ENCODE measurements at places on chromosomes 5 and 9.

- no peak for DNase-seq
These were observed 53.9 kb downstream of the GALNT10 start for GRCh38 chr5:154244476-154244875.

DNA sequence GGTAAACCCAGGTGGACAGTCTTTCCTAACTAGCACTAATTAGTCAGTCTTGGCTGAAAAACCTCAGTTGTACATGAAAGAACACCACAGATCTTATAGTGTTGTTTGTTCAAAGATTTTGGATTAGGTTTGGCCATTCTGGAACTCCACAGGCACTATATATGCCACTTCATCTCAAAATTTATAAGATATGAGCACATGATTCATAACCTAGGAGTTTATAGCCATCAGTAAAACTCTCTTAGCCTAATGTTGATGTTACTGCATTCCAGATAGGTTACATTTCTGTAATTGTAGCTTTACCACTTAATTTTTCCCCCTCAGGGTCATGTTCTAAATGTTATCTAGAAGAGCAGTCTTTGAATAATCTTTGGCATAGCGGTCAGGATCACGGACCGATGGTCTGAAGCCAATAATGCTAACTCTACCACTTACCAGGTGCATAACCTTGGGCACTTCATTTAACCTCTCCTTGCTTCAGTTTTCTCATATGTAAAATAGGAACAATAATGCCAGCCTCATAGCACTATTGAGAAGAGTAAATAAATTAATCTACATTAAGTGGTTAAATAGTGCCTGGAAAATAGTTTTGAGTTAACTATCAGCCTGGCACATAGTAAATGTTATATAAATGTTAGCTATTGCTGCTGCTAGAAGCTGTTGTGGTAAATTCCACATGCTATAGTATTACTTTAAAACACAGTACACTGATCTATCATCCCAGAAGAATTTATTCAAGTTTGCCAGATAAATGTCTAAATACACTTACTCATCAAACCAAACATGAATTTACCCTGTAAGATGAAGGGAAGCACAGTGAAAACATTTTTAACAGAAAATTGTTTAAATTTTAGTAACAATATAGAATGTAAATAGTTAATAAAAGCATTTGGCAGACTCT, 743.9 kb downstream of the NR2F1-AS1 start:
- no peak for DNase-seq

DNA sequence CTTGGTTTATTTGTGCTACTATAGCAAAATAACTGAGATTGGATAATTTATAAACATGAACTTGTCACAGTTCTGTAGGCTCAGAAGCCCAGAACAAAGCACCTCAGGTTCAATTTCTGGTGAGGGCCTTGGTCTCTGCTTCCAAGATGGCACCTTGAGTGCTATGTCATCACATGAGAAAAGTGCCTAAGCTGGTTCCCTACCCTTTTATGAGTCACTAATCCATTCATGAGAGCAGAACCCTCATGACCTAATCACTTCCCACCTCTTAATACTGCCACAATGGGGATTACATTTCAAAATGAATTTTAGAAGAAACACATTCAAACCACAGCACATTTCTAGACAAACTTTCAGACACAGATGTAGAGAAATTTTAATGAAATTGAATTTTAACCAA, 98.2 kb upstream of the PRSS3 start:
- DNase-seq, result no peak

GRCh38 chr5:83711982-83712601, 8.6 kb downstream of the HAPLN1 start:
- peak; percentile 48 for DNase-seq

- DNase-seq, result no peak
These were observed 160.0 kb downstream of the C9orf152 start for GRCh38 chr9:110047955-110048402.

DNA sequence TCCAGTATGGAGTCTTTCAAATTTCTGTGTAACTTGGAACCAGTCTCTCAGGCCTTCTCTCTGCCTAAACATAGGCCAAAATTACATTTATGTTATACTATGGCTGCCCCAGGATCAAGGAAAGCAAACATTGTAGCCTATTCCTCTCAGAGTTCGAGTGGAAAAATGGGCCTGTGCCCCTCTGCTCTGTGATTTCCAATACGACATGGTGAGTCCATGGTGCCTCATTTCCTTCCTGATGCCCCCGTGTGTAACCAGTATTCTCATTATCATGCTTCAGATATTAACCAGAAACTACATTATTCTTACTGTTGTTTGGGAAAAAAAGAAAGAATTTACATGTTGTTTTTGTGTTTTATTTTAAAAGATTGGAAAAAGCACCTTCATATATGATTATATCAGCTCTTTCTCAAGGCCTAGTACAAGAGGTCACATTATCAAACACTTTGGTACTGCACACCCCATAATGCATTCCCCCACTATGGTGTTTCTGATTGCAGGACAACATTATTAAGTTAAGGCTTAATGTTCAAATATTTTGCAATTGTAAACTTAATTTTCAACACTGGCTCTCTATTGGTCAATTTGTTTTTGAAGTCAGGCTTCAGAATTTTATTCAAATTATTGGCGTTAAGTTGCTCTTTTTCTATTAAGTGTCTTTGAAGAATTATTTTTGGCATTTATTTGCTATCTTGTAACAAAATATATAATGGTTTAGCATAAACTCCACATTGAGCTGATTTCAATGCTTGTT, 151.8 kb upstream of the SLC27A6 start:
- no peak for DNase-seq

DNA sequence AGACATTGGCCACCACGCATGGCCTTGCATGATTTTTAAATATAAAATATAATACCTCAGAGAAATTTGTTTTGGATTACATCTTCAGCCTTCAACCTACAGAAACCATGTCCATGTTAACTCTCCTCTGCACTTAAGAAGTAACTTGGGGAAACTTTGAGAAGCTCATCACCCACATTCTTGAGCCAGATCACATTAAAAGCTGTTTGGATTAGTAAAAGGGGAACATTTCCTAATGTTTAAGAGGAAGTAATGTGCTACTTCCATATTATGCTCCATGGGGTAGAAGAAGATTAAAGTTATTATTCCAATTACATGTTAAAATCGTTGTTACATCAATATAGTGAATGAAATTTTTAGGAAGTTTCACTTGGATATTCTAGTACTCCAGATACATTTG, 10.4 kb upstream of the CEP120 start:
- DNase-seq, result no peak

GRCh38 chr5:176521286-176521685, 15.9 kb downstream of the RNF44 start:
- no peak for DNase-seq

DNA sequence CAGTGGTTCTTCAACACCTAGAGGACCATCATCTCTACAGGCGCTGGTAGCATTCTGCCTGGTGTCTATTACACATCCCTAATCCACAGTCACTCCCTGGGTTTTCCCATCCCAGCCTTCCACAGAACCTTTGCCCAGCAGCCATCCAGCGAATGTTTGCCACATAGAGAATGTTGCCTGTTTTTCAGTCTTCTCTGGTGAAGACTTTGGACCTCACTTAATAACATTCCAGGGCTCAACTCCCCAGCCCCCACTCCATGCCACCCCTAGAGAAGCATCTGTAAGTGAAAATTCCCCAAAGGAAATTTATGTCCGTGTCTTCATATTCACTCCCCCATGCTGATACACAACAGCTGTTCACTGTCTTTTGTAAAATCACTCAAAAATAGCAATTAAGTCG, 249.6 kb downstream of the AOPEP start:
- DNase-seq, result no peak

GRCh38 chr9:130952065-130952762, 13.2 kb upstream of the FIBCD1 start:
- no peak for DNase-seq

DNA sequence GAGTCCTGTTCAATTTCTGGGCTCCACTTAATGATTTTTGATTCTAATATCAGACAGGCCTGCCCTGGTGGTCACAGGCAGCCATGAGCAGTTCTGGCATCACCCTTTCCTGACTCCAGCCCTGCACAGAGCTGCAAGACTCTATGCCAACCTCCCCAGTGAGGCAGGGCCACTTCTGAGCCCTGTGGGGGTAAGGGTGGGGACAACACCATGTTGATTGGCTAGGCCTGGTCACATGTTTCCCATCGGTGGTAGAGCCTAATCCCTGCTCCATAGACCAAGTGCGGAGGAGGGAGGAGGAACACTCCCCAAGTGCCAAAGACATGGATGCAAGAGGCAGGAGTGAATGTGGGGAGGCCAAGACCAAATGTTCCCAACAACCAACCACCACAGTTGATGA, 134.6 kb downstream of the PHF2 start:
- DNase-seq, result no peak

GRCh38 chr9:92668746-92669526, 995 bp downstream of the IPPK start:
- no peak for DNase-seq

- no peak for DNase-seq
These were observed 19.8 kb downstream of the CORO2A start for GRCh38 chr9:98172604-98173003.

GRCh38 chr9:94875300-94876020, 149.0 kb downstream of the AOPEP start:
- DNase-seq, result peak; percentile 55

- DNase-seq, result no peak
These were observed 138.0 kb downstream of the CAAP1 start for GRCh38 chr9:26754509-26755164.

DNA sequence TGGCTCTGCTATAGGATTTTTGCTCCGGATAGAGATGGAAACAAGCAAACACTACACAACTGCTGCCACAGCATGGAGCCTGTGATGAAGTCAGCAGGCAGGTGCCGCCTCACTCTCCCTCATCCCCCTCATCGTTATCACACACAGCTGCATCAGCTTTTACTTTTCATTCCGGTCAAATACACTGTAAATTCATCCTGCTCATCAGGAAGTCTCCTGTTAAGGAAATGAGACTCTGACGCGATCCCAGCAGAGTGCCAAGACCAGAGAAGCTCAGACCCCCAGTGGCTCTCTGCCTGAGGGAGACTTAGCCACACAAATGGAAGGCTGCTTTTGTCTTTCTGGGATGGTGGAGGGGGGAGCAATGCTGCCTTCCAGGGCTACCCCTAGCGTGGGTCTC, 270.2 kb downstream of the ELAVL2 start:
- no peak for DNase-seq

- DNase-seq, result peak; percentile 84
These were observed 8.4 kb downstream of the GNAQ start for GRCh38 chr9:78023003-78023741.

DNA sequence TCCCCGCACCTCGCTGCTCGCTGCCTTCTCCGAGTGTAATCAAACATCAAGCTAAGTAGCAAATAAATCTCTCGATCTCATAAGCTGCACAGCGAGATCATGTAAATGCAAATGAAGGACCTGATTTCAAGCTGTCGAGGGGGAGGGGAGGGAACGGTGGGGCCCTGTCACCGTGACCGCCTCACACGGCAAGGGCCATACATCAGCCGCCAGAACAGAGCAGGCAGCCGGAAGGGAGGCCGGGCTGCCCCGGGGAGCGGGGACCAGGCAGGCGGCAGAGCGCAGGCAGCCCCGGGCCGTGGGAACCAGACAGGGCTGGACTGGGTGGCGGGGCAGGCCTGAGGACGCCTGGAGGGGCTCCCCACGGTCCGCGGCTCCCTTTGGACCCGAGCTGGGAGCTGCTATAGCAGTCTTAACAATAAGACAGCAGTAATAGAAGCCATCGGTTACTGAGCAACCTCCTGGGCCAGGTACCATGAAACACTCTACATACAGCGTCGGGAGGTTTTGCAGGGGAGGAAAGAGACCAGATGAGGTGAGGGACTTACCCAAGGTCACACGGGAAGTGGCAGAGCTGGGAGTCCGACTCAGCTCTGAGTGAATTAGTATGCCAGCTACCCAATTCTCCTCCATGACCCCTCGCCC, 76.8 kb downstream of the CFAP77 start:
- no peak for DNase-seq

GRCh38 chr9:15344191-15344590, 37.2 kb upstream of the TTC39B start:
- no peak for DNase-seq

- DNase-seq, result no peak
These were observed 27.5 kb downstream of the PAEP start for GRCh38 chr9:135588886-135589595.

GRCh38 chr5:149853331-149853648, 91.3 kb downstream of the PDE6A start:
- DNase-seq, result no peak

DNA sequence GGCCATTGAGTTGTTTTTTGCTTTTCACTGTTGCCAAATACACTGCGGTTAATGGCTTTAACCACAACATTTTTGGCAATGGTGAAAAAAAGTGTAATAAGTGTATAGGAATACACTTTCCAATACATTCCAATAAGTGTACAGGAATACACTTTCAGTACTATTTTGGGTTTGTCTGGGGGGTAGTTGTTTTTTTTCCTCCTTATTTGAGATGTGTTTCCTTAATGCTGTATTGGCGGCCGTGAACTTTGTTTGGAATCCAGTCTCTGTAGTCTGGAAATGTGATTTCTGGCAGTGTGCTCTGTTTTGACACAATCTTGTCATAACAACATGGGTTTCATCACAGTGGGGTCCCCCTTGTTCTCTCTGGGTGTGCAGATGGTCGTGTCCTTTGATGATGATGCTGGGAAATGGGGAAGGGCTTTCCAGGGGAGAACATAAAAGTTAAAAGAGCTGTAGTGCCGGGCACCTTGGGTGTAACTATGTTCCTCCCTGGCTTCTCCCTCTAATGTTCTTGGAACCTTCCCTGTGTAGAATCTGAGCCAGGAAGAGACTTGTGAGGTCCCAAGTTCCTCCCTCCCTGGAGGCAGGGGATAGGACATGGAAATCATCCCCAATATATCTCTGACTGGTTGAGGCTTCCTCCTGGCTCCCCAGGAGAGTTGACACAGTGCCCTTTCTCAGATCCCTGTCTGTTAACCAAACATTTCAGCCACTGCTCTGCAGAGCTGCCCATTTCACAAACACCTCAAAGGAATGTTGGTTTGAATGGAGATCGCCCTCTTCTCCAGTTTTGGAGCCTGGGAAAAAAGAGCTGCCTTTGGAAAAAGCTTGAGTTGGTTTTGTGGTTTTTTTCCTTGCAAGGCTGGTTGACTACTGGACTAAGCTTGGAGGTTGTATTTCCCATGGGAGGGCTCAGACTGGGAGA, 44.8 kb downstream of the RCL1 start:
- DNase-seq, result peak; percentile 43

DNA sequence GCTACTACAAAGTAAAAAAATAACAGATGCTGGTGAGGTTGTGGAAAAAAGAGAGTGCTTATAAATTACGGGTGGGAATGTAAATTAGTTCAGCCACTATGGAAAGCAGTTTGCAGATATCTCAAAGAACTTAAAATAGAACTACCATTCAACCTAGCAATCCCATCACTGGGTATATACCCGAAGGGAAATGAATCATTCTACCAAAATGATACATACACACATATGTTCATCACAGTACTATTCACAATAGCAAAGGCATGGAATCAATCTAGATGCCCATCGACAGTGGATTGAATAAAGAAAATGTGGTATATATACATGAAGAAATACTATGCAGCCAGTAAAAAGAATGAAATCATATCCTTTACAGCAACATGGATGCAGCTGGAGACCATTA, 6.3 kb upstream of the TEX10 start:
- DNase-seq, result no peak
